ENCODE measurements at places on chromosomes 4 and X.

DNA sequence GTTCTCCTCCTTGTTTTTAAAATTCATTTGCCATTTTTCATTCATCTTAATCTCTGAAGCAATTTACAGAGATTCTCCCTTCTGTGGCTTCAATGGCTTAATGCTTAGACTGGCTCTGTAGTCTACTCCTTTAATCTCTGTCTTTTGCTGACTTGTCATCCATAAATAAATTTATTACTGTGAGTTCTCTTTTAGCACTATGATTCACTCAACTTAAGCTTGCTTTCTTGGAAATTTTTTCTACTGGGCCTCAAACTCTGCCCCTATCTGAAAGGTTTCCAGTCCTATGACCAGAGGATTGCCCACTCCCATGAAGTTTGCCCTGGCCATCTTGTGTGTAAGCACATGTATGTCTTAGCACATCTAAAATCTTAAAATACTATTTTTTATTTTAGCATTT, 251.1 kb downstream of the DCLK2 start:
- DNase-seq = no peak

DNA sequence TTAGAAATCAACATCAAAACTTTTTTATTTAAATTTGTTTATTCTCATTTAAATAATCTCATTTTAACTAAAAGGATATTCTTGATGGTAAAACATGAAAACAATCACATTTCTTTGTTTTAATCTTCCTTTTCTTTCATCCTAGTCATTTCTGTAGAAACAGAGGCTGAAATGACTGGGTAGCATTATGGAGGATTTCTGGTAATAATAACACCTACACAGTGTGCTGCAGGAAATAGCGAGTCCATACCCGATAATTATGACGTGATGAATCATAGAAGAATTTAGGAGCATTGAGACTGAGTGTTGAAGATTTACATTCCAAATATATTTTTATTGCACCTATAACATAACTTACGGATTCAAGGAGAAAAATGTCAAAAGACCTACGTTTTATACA, 31.4 kb upstream of the BBS12 start:
- DNase-seq = no peak

GRCh38 chr4:180640193-180640592, 1603.0 kb upstream of the TENM3 start:
- DNase-seq = no peak

DNA sequence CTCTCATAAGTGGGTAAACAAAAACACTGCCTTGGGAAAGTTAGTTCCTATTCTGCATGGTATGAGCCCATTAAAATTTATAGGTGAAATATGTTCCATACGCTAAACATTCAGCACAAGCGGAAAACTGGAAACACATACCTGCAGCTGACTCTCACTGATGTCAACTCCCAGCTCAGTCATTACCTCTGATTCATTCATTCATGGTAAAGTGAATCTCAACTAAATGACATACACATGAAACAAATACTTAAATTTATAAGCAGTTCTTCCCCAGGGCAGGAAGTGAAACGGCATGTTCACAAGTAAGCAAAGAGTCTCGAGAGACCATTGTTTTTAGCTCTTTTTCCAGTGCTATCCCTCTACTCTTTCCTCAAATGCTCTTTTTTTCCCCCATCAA, 1.6 kb downstream of the SLC10A6 start:
- no peak for DNase-seq

- DNase-seq = no peak
Observed at GRCh38 chr4:25938366-25938765, 24.3 kb downstream of the SMIM20 start.

- no peak for DNase-seq
Observed at GRCh38 chr4:102780476-102781144, 19.8 kb upstream of the MANBA start.

DNA sequence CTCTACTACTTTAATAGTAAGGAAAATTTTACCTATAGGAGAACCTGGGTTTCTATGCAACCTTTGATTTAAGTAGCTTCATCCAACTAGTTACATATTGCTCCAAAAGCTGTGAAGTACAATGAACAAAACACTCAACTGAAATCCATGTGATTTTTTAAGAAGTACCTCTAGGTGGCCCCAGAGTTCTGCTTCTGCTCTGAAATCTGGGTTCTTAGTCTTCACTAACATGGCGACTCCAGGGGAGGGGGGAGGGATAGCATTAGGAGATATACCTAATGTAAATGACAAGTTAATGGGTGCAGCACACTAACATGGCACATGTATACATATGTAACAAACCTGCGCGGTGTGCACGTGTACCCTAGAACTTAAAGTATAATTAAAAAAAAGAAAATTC, 73.4 kb upstream of the MAGEB2 start:
- no peak for DNase-seq

DNA sequence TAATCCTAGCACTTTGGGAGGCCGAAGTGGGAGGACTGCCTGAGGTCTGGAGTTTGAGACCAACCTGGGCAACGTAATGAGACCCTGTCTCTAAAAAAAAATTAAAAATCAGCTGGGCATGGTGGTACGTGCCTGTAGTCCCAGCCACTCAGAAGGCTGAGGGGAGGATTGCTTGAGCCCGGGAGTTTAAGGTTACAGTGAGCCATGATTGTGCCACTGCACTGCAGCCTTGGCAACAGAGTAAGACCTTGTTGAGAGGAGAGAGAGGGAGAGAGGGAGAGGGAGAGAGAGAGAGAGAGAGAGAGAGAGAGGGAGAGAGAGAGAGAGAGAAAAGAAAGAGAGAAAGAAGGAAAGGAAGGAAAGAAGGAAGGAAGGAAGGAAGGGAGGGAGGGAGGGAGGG, 144.9 kb downstream of the RASL11B start:
- DNase-seq = no peak

DNA sequence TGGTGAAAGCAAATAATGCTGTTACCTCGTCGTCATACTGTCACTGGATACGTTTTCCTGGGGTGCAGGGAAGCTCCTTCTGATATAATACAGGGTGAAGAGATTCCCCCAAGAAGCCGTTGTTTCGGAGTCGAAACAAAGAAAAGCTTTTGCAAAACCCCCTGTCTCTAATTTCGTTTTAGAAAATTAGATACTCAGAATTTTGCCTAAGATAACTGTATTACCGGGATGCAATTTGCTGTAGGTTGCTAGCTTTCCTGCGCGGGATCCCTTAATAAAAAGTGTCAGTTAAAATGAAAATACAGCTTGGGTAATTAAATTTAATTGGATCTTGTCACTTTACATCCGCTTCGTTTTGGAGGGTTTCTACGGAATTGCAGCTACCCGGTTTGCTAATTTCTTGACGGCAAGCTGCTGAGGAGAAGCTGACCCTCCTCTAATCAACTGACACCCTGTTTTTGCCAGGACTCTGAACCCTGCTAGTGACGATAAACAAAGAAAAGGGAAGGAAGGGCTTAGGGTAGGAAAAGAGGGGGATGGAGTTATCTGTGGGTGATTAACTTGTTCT, 174.6 kb downstream of the SHOX start:
- DNase-seq = no peak

DNA sequence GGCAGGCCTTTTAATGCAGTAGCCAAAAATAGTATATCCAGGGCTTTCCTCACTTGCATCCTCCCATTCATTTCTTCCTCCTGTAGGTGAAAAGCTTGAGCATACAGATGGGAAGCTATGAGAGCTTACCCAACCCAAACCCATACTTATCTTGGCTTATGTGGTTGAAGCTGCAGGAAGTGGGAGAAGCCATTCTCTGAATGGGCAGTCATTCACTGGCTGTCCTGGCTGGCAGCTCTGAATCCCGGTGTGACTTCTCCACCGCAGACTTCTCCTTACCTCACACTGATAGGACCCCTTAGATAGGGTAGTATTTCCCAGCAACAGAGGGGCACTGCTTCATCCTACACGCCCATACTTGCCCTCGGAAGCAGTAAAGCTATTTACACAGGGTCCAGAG, 125.4 kb downstream of the AMMECR1 start:
- no peak for DNase-seq

GRCh38 chr4:2934813-2935761, 28.1 kb downstream of the NOP14 start:
- DNase-seq = peak; percentile 51

- DNase-seq = peak; percentile 25
Observed at GRCh38 chrX:16445166-16445752, 204.7 kb upstream of the S100G start.

GRCh38 chrX:110394651-110395050, 36.0 kb downstream of the RTL9 start:
- DNase-seq = no peak

- no peak for DNase-seq
Observed at GRCh38 chrX:29834764-29835163, 380.6 kb upstream of the MAGEB2 start.

DNA sequence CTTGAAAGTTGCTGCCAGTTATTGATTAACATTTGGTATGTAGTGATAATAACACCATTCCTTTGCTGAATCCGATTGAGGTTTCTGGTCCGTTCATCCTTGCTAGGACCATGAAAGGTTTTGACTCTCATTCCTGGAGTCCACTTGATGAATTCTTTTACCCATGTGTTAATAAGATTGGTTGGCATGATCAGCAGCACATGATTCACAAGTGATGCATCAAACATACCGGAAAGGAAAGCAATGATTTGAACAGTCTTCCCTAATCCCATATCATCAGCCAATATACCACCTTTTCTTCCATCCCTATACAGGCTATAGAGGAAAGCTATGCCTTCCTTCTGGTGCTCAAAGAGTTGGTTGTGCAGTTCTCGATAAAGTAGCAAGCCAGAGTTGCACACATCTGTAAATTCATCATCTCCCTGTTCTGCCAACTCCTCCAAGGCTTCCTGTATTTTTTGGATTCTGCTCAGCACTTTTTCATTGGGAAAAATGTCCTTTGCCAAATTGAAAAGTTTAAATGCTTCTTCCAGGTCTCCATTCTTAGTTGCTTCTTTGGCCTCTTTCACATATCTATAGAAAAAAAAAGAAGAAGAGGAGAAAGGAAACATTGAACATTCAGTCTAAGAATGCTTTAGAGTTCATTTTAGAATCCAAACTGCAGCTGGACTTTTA, 26.7 kb downstream of the PIN4 start:
- DNase-seq = no peak

GRCh38 chr4:64799751-64800150, 390.5 kb upstream of the TECRL start:
- DNase-seq = no peak

GRCh38 chr4:182338746-182339145, 95.5 kb downstream of the TENM3 start:
- DNase-seq = no peak

DNA sequence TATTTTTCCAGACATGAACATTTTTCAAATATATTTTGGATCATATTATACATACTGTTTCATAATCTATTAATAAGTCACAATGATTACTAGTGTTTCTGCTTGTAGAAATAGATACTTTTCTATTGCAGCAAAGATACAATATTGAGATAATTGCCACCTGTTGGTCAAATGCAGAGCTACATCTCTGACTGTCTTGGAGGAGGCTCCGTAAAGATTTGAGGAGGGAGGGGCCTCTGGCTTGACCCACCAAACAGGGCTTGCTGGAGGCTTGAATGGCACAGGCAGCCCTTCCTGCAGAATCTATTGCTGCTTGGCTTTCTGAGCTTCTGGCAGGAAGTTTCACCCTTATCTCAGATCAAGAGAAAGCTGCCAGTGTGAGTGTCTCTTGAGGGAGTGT, 99.3 kb upstream of the ARMCX2 start:
- DNase-seq = no peak

DNA sequence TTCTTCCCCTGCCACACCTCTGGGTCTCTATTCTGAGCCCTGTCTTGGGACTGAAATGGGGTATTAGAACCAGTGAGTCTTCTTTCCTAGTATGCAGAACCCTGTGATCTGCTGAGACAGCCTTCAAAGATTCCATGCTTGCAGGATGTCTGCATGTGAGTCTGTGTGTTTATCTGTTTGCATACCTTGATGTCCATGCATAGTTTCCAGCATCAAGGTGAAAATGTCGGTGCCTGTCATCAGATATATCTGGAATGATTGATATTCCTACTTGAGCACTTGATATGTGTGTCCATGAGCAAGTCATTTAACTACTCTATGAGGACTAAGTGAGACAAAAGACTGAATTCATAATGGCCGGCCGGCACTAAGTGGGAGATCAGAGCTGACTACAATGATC, 117.0 kb upstream of the HS3ST1 start:
- no peak for DNase-seq

DNA sequence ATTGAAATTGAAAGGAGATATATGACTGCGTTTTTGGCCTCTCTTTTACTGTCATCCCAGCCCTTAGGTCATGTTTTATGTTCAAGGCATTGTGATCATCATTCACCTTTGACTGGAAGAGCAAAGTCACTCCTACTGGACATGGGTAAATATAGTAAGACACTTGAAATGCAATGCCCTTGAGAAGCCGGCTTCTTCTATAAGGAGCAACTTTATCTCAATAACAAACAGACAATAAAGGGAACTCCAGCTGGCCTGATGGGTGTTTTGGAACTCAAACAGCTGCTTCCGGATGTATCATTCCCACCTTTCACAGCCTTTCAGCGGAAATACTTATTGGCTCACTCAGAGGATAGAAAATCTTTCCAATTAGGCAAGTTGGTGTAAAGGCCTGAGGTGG, 65.1 kb upstream of the C4orf54 start:
- DNase-seq = no peak

DNA sequence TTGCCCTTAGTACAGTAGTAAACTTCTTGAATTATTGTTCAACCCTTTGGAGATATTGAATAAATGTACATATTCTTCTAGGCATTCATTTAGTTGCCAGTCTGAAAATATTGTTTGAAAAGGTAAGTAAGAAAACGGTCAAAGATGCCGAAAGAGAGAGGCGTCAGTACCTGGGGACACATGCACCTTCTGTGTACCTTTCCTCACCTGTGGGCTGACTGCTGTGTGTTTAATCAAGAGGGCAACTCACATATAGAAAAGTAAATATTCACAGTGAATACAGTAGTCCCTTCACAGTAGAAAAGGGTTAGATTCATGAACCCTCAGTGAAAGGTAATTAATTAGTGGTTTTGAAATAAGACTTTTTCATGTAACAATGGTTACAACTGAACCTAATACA, 6.9 kb downstream of the ANXA10 start:
- DNase-seq = no peak

GRCh38 chrX:40473460-40474204, 107.1 kb upstream of the ATP6AP2 start:
- no peak for DNase-seq

- no peak for DNase-seq
Observed at GRCh38 chr4:55435141-55435841, 39.5 kb downstream of the TMEM165 start.

GRCh38 chrX:42149765-42150164, 226.4 kb upstream of the CASK start:
- no peak for DNase-seq

- no peak for DNase-seq
Observed at GRCh38 chr4:13470379-13470778, 13.8 kb downstream of the RAB28 start.
